ENCODE measurements at places on chromosomes 11 and 22.
A peak's percentile ranks its signal among the peaks of the same experiment; 100 is the strongest.

DNA sequence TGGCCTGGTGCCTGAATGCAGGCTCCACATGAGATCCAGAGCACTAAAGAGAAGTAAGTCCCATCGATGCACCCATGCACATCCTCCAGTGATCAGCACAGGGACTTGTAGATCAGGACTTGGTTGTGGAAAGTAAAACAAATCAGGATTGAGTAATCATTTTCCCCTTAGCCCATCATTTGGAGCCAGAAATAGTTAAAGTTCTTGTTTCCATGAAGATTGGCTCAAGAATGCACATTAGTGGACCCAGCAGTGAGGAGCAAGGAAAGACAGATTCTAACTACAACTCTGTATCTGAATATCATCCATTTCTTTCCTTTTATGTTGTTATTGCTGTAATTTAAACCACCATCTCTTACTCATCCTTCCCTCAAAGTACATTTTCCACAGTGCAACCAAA, 19.1 kb downstream of the CCDC83 start:
- DNase-seq, result no peak

DNA sequence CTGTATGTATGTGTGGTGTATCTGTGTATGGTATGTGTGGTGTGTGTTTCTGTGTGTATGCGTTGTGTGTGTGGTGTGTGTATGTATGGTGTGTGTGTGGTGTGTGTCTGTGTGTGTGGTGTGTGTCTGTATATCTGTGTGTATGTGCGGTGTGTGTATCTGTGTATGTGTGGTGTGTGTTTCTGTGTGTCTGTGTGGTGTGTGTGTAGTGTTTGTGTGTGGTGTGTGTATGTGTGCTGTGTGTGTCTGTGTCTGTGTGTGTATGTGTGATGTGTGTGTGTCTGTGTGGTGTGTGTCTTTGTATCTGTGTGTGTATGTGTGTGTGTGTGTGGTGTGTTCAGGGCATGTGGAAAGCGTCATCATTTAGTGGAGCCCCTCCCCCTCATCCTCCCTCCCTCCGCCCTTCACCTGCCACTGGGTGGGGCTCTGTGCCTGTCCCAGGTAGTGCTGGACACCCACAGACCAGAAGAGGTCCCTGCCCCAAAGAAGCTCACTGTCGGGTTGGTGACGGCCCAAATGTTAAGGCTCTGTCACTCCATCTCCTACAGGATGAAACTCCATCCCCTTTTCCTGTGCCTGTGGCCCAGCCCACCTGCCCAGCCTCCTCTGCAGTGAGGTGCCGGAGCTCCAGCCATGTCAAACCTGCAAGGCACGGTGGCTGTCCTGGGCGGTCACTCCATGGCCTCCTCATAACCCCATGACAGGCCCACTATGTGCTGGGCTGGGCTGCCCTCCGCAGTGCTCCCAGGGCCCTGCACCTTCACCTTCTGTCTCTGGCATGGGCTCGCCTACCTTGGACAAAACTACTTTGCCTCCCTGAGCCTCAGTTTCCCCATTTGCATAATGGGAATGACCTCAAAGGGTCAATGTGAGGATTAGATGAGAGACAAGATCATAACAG, 23.4 kb upstream of the SHISAL1 start:
- no peak for DNase-seq

DNA sequence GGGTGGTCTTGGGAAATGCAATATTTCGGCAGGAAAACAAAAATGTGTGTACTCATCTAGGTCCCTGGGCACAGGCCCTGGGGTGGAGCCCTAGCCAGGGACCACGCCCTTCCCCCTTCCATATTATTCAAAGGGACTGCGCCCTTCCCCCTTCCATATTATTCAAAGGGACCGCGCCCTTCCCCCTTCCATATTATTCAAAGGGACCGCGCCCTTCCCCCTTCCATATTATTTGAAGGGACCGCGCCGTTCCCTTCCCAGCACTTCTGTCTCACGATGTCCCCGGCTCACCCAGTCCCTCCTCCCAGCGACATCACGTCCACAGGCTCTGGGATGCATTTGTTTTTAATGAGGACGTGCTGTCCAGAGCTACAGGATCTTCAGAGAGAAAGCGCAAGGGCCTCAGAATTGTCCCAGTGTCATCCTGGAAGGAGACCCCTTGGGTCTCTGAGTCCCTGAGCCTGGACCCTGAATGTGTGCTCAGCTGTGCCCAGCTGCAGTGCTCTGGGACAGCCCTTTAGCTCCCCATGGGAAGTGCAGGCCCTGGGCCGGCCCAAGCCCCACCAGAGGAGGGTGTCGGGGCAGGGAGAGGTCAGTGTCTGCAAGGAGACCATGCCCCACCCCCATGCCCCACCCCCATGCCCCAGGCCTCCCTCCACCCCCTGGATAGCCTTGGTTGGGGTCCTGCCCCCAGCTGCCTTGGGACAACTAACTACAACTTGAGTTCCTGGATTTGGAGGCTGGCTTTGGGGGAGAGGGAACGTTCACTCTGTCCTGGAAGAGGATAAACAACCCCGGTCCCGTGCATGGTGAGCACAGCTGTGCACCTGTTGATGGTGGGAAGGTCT, 810.0 kb downstream of the BRD1 start:
- no peak for DNase-seq

GRCh38 chr22:17235149-17235655, 16.0 kb upstream of the ADA2 start:
- no peak for DNase-seq

- peak; percentile 16 for DNase-seq
Observed at GRCh38 chr22:39808081-39808480, 85.5 kb downstream of the ENTHD1 start.

Data from Kasumi-1 (cell line).